CD4-positive, CD25-positive, alpha-beta regulatory T cell (primary cell): ENCODE measurements at places on chromosomes 7 and 10.

- no peak for DNase-seq
Measured at GRCh38 chr7:5701085-5701914, 80.2 kb downstream of the RNF216 start.

- no peak for DNase-seq
Measured at GRCh38 chr10:124153023-124153826, 59.8 kb upstream of the CHST15 start.

DNA sequence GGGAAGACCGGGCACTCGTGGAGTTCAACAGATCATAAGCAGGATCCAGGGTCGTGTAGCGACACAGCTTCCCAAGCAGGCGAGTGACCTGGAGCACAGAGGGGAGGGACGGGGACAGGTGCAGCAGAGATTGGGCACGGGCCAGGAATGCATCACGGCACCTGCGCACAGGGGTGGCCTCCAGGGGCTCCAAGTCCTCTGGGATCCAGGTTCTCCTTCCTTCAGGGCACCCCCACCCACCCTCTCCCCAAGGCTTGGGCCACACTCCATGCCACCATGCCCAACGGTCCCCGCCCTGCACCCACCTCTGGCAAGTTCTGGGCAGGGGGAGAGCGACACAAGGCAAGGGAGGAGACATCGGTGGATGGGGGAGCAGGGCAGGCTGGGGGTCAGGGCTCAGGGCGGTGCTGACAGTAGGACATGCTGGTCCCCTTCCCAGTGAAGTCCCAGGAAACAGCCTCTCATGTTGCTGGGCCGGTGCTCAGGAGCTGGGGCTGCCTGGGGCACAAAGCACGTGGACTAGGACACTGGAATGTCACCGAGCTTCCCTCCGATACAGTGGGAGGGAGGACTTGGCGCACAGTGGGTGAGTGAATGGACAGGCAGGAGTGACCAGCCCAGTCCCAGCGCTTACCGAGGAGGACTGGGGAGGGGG lies 597.3 kb downstream of the PTPRN2 start:
- DNase-seq, result no peak

- DNase-seq, result no peak
Measured at GRCh38 chr10:95229724-95230627, 35.9 kb downstream of the ACSM6 start.

- DNase-seq, result no peak
Measured at GRCh38 chr10:109633846-109634245, 289.5 kb downstream of the XPNPEP1 start.

- no peak for DNase-seq
Measured at GRCh38 chr10:116864436-116864835, 15.1 kb downstream of the ENO4 start.

GRCh38 chr7:108020585-108020984 lies 17.6 kb upstream of the LAMB1 start:
- DNase-seq, result no peak

GRCh38 chr10:68224810-68225209 lies 7.1 kb downstream of the ATOH7 start:
- no peak for DNase-seq

DNA sequence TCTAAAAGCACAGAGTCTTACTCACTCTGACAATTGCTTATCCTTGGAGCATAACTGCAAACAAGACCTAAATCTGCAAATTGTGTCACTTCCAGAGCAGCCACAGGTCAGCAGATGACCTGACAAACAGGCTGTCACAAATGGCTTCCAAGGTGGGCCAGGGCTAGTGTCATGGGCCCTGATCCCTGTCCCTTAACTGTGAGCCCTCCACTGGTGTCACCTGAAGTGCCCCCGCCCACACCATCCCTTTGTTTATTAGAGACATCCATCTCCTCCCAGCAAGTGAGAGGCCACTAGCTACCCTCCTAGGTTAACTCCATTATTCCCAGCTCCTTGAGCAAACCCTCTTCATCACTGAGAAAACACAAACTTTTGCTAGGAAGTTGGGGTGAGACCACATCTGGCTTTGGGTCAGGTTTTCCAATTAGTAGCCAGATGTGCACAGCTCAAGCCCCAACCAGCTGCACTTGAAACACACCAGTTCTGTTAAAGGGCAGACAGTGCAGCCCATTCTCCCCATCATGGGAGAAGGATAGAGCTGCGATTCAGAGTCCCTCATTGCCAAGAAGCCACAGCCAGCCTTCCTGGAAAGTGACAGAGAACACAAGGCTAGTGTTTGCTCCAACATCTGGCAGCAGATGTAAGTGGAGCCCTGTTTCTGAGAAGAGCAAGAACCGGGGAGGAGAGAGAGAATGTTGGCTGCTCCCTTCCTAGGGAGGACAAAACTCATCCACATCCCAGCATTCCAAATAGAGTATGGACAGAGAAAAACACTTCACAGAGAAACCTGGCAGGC lies 75.7 kb upstream of the NANOS1 start:
- DNase-seq, result no peak

GRCh38 chr10:8539056-8539455 lies 484.6 kb downstream of the GATA3 start:
- DNase-seq, result no peak

GRCh38 chr7:127886248-127886647 lies 145.0 kb downstream of the LRRC4 start:
- DNase-seq, result no peak

DNA sequence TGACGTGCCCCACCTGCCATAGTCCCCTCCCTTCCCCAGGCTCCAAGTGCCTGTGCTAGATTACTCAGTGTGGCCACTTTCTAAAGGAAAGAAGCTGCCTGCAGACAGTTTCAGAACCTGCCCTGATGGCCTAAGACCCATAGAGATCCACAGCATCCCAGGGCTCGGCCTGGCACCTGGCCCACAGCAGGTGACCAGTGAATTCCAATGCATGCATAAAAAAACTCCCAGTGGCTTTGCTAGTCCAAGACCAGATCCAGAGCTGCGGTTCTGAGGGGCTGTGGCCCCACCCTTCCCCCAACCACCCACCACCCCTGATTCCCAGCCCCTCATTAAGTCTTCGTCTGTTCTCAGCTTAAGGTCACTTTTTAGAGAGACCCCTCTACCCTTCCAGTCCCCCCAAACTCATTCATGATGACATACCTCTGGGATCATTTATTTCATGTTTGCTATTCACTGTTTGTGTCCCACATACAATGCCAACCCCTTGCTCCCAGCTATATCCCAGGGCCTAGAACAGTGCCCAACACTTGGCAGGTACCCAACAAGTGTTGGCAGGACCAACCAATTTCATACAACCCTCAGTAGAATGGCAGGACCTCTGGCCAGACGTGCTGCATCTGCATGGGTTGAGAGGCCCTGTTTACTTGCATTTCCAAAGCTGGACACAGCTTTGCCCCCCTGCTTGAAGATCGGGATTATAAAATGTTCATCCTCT lies 118.1 kb downstream of the RGS10 start:
- DNase-seq, result no peak

DNA sequence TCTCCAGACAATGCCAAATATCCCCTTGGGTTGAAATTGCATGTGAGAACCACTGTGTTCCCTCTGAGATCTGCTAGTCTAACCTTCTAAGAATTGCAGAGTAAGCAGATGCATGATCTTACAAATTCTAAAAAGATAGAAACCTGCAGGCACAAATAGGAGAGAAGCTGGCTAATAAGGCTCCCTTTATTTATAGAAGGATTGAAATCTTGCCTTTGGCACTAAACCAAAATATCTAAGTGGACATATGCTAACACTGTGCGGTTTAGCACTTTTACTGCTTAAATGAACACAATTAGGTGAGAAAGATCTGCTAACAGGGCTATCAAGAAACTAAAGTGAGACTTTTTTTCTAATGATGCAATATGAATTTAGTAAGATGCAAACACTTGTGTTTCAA lies 225.5 kb downstream of the DOCK4 start:
- no peak for DNase-seq

GRCh38 chr7:149713061-149713730 lies 60.2 kb downstream of the ZNF467 start:
- no peak for DNase-seq

- DNase-seq, result peak; percentile 62
Measured at GRCh38 chr10:17428351-17429097, 25.9 kb downstream of the ST8SIA6 start.

DNA sequence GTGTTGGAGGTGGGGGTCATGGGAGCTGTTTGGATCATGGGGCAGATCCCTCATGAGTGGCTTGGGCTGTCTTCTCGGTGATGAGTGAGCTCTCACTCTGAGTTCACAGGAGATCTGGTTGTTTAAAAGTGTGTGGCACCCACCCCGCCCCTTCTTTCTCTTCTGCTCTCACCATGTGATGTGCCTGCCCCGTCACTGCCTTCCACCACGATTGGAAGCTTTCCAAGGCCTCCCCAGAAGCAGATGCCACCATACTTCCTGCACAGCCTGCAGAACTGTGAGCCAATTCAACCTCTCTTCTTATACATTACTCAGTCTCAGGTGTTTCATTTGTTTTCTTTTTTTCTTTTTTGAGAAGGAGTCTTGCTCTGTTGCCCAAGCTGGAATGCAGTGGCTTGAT lies 170.0 kb downstream of the PTPN20 start:
- no peak for DNase-seq

DNA sequence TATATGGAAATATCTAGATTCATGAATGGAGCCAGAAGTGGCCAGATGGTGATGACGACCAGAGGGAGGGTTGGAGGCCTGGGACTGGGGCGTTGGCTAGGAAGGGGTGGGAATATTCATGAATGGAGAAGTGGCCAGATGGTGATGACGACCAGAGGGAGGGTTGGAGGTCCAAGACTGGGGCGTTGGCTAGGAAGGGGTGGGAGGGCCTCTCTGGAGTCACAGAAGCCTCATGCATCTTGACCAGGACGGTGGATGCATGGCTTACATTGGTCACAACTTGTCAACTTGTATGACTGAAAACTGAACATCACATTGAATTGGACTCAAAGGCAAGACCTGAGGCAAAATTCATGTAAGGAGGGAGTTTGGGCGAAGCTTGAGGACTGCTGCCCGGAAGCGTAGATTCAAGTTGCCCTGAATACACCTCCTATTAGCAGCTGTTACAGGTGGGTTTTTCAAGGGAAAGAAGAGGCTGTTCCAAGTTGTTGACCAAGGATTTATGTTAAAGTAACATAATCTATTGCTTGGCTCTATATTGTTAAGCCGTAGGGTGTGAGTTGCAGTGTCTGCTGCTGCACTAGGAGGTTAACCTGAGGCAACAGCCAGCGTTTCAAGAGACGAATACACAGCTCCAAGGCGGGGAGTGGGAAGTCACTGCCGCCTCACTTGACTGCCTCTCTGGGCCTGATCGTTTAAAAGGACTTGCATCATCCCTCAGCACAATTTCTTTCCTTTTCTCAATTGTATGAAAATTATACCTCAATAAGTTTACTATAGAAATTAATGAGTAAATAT lies 55.1 kb upstream of the FAM20C start:
- DNase-seq, result no peak

DNA sequence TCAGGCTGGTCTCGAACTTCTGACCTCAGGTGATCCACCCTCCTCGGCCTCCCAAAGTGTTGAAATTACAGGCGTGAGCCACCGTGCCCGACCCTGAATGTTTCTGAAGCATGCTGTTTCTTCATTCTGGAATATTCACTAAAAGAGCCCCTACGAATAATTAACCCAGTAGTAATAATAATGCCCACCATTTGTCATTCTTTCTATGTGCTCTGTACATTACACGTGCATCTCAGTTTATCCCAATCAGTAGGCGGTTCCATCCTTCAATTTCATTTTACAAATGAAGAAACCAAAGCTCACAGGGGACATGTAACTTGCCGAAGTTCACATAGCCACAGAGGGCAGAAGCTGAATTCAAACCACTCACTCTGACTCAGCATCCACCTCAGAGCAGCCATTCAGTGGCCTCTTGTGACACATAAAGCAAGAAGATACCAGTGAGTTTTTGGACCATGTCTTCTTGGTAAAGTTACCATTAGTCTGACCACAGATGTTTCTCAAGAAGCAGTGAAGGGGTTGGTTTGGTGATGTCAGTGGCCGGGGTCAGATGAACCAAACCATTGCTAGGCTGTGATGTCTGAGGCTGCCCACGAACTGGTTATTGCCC lies 71.9 kb upstream of the DUSP5 start:
- peak; percentile 68 for DNase-seq
